ENCODE measurements at places on chromosomes 11 and 22.

DNA sequence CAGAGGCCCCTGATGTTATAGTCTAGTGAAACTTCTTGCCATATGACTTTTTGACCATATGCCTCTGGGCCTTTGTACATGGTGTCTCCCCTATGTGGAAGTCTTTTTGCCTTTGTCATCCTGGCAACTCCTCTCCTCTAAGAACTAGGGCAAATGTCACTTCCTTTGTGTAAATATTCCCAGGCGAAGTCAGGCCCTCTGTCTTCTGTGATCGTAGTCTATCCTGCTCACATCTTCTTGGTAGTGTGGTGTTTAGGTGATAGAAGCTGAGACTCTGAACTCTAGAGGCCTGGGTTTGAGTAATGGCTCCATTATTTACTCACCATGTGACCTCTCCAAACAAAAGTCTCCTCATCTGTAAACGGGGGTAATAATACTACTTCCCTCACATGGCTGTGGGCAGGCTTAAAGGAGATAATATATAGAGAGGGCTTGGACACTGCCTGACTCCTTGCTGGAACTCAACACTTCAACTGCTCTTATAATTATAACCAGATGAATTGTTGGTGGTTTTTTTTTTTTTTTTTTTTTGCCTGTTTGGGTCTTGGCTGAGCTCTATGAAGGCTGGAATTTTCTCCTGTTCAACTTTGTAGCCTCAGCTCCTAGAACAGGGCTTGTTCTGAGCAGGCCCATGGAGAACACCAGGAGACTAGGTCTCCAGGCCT is 43.8 kb downstream of the INSC start:
- DNase-seq = no peak

DNA sequence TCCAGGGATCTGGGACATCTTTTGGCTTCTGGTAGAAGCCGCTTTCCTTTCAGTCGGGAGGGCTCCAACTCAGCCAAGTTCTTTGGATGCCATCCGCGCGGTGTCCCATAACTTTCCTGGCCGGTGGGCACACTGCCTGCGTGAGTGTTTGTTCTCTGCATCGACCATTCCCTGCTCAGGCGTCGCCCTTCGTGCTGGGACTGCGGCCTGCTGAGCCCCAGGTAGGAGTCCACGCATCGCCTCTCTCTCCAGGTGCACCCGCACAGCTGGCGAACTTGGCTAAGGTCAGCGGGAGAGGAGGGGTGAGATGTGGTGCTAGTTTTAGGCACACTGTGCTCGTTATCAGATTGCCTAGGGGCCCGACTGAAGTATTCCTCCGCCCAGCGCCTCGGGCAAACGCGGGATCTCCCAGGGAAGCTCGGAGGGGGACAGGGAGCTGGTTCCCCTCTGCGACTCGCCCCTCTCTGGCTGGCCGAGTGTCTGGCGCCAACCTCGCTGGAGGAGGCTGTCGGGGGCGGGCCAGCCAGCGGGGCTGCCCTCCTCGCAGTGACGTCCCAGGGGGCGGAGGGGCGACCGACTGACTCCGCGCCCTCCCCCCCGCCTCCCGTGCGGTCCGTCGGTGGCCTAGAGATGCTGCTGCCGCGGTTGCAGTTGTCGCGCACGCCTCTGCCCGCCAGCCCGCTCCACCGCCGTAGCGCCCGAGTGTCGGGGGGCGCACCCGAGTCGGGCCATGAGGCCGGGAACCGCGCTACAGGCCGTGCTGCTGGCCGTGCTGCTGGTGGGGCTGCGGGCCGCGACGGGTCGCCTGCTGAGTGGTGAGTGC is at the start of gene LAYN:
Gene LAYN, plus strand, starts transcription at position 607 of the 823 bp plus-strand sequence. Its CDS starts 124 bp downstream, at position 731.
- DNase-seq = peak; percentile 67

DNA sequence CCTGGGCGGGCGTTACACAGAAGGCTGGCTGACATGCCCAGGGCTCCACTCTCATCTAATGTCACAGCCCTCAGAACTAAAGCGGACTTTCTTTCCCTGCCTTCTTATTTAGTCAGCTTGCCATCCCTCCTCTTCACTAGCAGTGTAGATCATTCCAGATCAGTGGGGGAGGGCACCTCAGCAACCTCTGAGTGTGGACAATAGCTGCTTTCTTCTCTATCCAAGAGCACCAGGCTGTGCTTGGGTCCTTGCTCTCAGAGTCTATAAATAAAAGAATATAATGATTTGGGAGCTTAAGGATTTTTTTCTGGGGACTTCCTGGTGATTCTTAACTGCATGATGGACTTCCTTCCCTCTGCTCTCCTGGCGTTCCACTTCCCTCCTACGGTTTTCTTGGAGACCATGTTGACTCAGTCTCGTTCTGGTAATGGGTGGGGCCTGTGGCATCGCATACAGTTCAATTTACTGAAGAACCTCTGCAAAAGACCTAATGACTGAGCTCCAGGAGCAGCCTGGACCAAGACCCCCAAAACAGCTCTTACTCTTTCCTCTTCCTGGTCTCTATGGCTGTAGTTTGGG is 2.9 kb upstream of the HMBS start:
- DNase-seq = no peak

DNA sequence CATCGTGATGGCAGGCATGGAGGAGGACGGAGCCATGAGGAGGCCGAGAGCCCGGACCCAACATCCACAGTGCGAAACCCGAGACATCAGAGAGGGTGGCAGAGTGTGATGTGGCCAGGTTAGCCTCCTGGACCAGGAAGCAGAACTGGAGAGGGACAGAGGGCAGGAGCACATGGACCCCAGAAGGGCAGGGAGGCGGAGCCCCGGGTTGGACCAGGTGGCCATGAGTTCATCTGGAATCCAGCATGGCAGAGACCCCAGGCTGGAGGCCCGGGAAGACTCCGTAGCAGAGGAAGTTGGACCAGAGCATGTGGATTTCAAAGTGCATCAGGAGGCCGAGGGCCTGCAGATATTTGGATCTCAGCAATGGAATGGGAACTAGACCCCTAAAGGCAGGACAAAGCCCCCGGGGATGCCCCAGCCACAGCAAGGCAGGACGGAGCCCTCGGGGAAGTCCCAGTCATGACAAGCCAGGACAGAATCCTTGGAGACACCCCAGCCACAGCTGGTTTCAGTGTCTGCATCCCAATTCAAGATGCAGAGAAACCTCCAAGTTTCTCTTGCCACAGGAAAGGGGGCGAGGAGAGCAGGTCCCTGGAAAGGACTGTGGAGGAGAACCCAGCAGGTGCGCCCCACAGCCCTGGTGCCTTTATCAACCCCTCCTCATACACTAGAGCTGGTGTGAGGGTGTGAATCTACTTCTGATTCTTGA is 1393.4 kb downstream of the BRD1 start:
- DNase-seq = no peak

- DNase-seq = no peak
Observed at GRCh38 chr22:22106855-22107254, 124.3 kb upstream of the TOP3B start.

DNA sequence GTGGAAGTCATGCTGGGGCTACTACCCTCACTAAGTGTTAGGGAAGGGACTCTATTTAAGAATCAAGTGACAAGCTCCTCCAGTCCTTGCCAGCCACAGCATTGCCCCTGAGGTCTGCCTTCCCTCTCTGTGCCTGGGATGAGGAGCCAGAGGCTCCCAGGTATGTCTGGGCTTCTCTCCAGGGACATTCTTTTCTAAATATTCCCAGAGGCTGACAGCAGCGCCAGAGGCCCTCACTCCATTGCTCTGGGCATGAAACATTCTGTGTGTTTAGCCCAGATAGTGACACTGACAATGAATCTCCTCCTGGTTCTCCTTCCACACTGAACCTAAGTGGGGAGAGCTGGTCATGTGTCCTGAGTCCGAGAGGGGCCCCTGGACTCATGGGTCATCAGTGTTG is 2.2 kb downstream of the OR51E1 start:
- peak; percentile 27 for DNase-seq

DNA sequence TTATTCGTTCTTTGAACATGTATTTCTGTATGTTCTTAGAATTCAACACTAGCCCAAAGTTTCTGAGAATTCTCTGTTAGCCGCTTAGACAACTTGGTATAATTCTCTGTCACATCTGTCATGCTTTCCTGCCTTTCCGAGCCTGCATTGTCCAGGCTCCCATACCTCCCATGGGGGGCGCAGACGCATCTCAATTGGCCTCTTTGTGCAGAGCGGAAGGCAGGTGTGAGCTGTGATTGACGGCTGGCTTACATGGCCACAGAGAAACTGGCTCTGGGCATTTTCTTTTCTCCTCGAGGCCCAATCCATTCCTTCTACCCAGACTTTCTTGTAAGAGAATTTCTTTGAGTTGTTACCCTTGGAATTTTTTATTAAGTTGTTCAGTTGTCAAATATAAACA is 132.7 kb upstream of the SESN3 start:
- DNase-seq = peak; percentile 39

DNA sequence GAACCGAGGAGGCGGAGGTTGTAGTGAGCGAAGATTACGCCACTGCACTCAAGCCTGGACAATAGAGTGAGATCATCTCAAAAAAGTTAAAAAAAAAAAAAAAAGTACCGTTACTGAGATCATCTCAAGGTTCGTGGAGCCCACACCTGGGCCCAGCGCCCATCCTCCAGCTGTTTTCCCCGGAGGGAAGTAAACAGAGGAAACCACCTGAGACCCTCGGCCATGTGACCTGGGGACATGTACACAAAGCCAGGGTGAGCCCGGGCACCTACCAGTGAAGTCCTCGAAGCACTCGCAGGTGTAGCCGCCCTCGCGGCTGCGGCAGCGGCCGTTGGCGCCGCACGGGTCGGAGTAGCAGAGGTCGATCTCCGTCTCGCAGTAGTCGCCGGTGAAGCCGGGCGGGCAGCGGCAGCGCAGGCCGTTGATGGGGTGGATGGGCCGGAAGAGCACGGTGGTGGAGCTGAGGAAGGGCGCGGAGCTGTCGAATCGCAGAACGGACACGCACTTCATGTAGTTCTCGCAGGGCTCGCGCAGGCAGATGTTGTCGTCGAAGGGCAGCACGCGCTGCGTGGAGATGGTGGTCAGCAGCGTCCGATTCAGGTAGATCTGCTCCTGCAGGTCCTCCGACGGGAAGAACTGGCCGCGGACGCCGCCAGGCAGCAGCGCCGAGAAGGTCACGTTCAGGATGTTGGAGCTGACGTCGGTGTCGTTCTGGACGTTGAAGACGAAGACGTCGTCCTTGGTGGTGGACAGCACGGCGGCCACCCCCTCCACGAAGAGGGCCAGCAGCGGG is 73.8 kb downstream of the CELSR1 start:
- DNase-seq = no peak

DNA sequence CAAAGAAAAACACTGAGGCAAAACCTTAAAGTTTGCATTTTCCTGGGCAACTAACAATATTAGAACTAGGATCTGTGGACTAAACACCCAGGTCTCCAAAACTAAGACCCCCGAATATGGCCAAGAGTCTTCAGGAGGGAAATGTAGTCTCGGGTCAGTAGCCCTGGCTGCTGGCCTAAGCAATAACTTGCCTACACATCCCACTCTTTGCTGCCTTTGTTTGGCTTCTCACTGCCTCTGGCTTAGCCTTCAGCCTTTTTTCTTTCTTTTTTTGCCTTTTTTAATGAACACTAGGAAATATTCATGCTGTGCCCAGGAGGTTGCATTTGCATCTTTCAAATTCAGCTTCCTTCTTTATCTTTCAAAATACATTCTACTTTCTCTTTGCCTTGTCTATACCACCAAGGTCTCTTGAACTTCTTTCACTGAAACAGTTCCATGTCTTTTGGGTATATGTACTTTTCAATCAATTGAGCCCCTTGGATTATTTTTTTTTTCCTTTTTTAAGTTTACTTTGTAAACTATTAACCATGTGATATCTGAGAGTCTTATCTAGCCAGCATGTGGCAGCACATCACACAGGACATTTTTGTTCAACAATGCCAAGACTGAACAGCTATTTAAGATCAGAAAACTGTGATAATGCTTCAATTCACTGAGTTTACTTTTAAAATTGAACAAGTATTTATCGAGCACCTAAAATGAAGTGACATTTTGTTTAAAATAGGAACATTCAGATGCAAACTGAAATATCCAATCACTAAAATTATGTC is 165.0 kb upstream of the TRPC6 start:
- no peak for DNase-seq

DNA sequence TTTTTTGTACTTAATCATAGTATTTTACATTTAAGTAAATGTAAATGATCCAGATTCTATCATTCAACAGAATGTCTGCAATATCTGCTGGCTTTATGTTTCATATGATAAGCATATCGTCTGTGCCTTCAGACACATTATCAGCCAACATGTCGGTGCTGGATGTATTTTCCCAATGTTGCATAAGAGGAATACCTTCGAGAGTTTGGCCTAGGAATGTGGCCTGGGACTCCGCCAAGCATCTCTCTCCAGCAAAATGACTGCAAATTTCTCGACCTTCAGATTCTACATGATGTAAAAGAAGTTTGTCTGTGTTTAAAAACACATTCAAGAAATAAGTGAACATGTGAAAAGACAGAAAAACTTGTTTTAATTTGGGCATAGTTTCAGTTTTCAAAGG is 6.9 kb downstream of the BDNF start:
- peak; percentile 28 for DNase-seq

DNA sequence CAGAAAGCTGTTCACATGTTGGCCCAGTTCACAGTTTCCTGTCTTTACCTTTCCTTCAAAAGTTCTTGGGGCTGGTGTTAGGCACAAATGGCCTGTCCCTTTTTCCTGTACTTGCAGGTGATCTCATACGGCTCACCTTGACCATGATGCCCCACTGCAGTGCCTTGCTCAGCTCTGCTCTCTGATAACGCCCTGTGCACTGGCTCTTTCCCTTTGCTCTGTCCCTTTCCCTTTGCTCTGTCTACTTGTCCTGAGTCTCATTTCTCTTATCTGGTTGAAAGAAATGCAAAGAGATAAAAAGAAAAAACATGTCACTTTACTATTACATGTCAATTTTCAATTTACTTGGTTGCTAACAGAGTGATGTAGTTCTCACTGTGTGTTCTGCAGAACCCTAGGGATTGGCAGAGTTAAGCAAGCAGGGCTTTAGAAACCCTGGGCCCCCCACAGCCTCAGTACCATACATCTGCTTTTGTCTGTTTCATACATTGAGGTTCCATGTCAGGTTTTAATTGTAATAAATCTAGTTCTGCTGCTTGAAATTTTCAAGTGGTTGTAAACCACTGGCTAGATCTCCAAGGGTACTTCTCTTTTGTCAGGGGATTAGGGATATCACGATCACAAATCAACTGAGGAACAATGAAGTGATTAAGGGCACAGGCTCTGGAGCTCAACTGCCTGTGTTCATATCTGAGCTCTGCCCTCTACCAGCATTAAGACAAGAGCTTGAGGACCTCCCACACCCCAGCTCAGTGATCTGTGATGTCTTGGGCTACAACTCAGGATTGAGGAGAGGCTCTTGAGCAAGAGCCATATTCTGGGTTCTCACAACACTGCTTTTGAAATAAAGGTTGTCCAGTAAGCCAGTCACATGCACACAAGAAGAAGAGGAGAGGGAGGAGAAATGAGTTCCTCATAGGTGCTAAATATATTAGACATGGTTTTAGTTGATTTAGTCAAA is 16.3 kb upstream of the SORL1 start:
- no peak for DNase-seq

DNA sequence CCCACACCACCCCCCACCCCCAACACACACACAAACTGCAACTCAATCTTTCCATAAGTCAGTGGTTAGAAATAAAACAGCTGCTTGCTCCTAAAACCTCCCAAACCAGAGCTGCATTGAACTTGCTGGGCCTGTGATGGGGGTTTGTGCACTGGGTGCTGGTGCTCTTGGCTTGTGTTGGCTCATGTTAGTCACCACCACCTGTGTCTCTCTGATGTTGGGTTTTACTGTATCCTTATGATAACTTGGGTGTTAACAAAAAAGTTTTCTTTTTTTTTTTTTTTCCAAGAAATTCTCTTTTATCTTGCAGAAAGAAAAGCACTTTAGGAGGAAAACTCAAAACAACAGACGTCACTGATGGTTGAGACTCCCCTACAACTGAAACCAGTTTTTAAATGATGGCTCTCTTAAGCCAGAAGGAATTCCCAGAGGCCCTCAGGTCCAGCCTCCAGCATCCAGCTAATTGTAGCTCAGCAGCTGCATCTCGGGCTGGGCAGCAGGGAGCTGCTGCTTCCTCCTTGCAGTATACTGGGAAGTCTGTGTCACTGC is 79.9 kb upstream of the DRD2 start:
- DNase-seq = peak; percentile 57

All from muscle of leg (tissue), 16 donors.